ENCODE measurements at places on chromosomes 5 and 9.

DNA sequence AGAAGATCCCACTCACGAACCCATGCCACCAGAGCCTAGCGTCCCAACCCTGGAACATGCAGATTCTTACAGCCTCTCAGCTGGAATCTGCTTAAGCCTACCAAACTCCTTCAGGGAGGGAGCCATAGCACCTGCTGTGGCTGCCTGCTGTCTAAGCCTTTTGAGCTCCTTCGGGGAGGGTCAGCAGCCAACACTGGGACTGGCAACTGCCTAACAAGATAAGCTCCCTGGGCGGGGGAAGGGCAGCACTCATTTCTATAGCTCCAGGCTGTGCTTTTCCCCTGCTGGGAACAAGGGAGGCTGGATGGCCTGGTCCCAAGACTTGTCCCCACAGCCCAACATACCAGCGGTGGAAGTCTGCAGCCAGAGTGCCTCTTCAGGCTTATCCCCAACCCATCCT, 199.1 kb upstream of the OR13F1 start:
- no peak for DNase-seq

GRCh38 chr9:38687389-38687842, 32.5 kb downstream of the FAM240B start:
- DNase-seq = peak; percentile 44

DNA sequence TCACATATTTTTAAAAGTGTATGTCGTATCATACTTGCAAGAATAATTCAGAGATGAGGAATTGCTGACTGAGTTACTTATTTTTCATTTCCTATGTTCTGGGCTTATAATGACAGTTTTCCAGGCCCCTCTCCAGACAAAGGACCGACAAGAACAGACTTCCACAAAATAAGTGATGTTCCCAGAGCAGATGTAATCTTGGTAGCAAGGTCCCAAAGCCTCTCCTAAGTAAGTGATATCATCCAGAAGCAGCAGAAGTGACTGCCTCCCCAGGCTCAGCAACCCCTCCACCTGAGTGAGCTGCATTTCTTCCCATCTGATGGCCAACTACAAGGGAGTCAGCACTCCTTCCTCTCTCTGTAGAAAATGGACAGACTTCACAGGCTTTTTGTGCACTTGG, 57.1 kb downstream of the SEMA6A start:
- DNase-seq = no peak

DNA sequence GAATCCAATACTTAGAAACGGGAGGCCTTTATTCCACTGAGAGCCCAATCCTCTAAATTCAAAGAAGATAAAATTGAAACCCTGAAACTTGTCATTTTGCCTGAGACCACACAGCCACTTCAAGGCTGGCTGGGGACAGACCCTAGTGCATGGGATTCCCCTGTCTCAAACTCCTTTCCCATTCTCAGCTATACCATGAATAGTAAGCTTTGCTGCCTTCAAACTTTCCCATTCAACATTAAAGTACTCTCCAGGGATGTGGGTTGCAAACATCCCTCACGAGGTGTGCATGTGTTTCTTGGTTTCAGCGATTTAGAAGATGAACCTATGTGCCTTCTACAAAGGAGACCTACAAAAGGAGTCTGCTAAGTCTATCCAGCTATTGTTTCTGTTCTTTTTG, 64.6 kb downstream of the GABRB2 start:
- no peak for DNase-seq

DNA sequence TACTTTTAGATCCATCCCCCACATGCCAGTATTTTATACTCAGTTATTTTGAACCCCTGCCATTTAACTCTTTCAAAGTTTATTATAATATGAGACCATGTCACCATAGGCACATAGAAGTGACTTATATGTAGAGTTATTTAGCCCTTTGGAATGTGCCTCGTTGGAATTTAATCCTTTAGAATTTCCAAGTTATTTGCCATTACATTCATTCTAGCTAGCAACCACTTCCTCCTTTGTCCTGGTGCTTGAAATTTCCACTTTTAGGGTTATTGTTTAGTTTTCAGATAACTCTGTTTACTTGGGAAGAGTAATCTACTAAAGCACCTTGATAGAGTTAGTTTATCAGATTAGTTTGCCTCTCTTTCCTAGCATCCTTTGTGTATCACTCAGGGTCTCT, 82.8 kb upstream of the TLE1 start:
- DNase-seq = peak; percentile 31

DNA sequence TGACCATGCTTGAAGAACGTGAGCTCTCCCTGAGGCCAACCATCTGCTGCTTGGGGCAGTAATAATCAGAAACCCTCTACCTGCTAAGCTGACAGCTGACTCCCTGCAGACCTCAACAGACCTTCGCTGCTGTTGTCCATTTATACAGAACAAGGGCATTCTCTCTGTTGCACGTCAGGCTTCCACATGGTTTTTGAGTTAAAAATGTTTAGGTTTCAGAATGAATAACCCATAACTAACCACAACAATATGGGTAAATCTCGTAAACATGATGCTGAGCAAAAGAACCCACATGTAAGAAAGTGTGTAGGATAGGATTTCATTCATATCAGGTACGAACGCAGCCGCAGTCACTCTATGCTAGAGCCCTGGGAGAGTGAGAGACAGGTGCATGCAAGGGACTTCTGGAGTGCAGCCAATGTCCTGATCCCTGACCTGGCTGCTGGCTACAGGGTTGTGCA, 348.5 kb downstream of the MED10 start:
- DNase-seq = no peak

DNA sequence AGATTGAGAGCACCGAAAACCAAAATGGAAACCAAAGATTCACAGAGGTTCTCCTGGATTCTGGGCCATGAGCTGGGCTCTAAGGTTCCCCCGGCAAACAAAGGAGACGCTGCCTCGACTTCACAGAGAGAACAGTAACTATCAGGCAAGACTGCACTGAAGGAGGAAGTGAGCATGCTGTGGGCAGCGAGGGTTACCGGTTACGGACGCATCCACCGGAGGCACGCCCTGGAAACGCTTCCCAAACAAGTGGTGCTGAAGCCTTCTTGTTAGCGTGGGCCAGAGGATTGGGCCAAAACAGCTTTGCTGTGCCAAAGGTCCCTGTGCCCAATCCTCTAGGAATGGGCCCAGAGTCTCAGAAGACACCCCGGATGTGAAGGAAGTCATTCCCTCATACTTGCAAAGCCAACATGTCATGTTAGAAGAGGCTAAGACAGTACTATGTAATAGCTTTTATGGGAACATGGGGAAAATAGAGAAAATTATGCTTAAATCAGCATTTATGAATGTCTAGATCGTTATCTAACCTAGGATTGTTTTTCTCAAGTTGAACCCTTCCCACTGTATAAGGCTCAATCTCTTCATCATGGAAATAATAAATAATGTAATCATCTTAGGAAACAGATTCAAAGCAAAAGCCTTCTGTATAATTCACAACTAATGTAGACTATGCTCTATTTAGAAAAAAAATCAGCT, 145.4 kb downstream of the GABBR2 start:
- DNase-seq = no peak

DNA sequence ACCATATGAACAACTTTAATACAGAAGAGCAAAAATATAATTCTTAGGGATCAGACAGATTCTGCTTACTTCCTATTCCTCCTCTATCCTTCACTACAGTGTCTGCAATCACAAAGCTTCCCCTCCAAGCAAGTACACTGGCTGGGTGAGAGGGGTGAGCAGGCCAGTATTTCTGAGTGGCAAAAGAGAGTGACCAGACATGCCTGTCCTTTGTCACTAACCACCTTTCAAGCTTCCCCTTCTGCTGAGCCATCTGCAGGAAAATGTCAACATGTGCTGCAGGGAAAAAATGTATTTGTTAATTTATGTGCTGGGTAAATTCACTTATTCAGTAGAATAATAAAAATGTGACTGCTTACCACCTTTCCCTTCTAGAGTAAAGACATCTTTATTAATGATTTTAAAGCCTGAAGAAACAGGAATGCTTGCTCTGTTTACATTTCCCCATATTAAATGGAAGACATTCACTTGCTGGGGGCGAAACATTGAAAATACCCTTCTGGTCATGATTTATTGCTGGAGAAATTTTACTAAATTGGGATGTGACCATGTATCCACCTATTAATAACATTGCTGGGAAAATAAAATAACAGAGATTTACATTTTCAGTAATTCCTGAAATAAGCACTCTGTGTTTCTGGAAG, 84.9 kb downstream of the SPOCK1 start:
- no peak for DNase-seq

DNA sequence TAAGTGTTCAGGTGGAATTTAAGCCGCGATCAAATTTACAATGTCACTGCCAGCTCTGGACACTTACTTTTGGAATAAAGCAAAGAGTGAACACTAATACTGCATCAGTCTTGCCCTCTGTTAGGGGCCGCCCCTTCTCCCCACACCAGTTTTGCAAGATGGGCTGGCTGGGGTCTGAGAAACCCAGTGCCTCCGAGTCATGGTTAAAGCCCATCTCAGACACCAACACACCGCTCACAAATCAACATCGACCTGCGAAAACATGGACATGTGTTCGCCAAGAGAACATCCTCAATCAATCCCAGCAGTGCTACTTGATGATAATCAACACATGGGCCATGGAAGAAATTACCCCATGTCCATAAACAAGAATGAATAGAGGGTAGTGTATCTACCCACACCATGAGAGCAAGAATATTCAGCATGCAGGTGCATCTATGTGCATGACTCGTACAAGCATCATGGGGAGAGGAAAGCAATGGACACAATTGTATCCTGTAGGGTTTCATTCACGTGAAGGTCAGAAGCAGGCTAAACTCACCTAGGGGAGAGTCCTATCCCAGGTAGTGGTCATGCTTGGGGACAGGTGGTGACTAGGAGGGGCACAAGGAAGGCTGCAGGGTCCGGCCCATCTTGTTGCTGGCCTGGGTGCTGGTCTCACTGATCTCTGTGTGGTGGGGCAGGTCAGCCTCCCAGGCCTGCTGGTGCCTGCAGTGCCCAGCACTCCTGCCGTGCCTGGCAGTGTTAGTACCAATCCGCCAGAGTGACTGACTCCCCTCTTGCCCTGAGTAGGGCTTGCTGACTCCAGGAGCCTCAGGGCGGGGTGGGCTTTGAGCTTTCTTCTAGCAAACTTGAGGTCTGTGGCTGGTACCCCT, 5.0 kb downstream of the S1PR3 start:
- DNase-seq = no peak

GRCh38 chr5:58844395-58844794, 261.5 kb downstream of the RAB3C start:
- DNase-seq = no peak

DNA sequence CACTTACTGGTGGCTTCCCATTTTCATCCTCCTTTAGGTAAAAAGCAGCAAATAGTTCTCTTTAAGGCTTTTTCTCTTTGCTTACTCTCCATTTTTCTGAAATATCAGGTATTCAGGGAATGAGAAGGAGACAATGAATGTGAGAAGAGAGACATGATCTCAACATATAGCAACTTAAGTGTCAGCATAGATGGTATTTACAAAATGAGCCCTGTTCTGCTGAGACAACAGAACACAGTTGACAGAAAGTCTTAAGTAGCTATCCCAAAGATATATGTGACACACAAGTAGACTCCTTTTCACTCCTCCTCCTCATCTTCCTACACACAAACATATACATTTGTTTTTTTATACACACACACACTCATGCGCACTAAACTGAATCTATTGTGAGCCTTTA, 649.3 kb upstream of the WWC1 start:
- DNase-seq = no peak

DNA sequence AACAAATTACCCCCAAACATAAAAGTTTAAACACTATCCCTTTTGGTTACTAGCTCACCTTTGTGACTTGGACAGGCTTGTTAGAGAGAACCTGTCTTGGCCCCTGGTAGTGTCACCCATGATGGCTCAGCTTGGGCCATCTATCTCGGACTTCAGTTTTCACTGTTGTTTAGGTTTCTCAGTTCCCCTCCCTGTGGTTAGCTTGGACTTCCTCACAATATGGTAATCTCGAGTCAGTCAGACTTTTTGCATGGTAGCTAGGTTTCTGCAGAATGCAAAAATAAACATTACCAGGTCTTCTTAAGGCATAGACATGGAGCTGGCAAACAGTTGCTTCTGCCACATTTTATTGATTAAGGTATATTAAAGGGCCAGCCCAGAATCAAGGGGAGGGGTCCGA, 324.3 kb upstream of the RORB start:
- DNase-seq = no peak

DNA sequence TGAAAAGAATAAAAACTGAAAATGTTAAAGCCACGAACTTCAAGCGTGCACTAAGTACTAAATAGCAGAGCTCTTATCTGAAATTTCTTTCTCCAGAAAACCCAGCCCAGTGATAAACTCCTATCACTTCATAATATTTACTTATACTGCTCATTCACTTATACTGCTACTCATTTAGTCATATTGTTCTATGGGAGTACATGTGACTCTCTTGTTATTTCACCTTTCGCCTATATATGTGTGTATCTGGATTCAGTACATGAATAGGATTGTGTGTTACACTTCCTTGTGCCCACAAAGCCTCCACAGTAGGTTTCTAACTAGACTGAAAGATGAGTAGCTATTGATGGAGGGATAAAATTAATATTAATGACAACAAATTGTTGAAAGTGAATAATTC, 526.8 kb upstream of the GRAMD2B start:
- no peak for DNase-seq

GRCh38 chr9:82038897-82039296, 50.3 kb downstream of the SPATA31D1 start:
- no peak for DNase-seq

DNA sequence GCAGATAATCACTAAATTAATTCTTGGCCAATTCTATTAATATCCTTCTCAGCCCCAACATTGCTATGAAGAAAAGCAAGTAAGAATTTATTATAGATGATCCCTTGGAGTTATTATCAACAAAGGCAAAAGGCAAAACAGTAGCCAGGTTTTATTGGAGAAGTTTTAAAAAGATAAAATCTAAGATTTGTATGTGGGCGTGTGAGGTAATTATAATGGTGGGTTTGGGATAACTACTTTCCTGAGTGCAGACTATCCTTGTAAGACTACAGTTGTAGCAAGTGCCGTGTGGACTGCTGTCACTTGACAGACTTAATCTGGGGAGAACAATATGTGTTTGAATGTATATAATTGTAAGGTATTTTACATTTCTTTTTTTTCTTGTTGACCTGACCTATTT, 23.2 kb downstream of the SLC31A1 start:
- no peak for DNase-seq

GRCh38 chr9:84953797-84954705, 284.5 kb downstream of the NTRK2 start:
- peak; percentile 14 for DNase-seq

- no peak for DNase-seq
Measured at GRCh38 chr5:91521785-91522184, 138.7 kb upstream of the ARRDC3 start.

DNA sequence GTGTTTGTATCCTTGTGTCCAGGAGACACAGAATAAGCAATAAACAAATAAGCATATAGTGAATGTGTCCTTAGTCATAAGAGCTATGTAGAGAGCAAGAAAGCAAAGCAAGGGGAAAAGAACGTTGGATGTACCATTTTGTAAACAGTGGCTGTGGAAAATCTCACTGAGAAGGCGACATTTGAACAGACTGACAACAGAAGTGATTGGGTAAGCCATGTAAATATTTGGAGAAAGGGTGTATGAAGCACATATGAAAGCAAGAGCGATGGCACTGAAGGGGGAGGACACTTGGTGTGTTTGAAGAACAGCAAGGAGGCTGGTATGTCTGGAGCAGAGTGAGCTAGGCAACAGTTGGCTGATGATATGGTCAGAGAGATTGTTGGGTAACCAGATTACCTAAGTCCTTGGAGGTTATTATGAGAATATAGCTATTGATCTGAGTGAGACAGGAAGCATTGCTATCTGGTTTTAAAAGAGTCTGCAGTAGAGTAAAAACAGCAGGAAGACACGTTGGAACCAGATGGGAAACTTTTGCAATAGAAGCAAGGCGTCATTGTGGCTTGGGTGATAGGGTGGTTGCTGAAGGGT, 115.5 kb upstream of the IL7R start:
- no peak for DNase-seq

- no peak for DNase-seq
Measured at GRCh38 chr9:89439571-89439970, 58.3 kb downstream of the SEMA4D start.

Data from adipocyte (in vitro differentiated cells).